NCI-H187 (cell line): ENCODE measurements at places on chromosomes 7 and 10.
A peak's percentile ranks its signal among the peaks of the same experiment; 100 is the strongest.

GRCh38 chr7:154767821-154768415 lies 235.0 kb downstream of the PAXIP1 start:
- no peak for DNase-seq

GRCh38 chr10:72728462-72728861 lies 36.5 kb downstream of the MCU start:
- DNase-seq = no peak

GRCh38 chr7:91005841-91006240 lies 258.4 kb upstream of the FZD1 start:
- no peak for DNase-seq

DNA sequence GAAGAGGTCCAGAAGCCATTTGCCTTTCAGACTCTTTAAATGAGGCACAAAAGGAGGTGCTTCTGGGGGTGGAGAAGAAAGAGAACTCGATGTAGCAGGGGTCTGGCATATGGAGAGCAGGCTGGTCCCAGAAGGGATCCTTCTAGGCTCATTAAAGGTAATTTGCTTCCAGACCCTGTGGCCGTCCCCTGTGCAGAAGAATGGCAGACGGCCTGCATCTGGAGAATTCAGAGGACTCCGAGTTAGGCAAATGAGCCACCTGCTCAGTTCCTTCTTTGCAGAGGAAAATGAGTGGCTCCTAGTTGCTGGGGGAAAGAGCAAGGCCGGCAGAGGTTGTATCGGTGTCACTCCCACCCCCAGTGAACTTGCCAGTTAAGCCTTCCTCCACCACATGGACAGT lies 73.8 kb upstream of the FAM180A start:
- no peak for DNase-seq

GRCh38 chr10:45439365-45439764 lies 65.3 kb downstream of the ALOX5 start:
- no peak for DNase-seq

- DNase-seq = no peak
Measured at GRCh38 chr7:158292948-158293347, 294.7 kb downstream of the PTPRN2 start.

DNA sequence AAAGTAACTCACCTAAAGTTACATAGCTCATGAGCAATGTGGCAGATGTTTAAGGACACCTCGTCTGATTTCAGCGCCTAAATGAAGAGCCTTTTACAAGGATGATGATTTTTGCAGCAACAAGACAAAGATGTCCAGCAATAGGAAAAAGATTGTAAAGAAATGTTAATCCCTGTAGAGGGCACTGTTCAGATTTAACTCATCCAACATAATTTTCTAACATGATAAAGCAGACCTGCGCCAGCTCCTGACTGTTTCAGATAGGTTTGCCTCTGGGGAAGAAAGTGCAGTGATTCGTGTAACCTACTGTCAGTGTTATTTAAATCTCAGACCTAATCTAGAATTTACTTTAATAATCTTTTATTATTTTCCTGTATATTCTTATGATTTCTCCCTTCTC lies 595.2 kb downstream of the AUTS2 start:
- DNase-seq = no peak

DNA sequence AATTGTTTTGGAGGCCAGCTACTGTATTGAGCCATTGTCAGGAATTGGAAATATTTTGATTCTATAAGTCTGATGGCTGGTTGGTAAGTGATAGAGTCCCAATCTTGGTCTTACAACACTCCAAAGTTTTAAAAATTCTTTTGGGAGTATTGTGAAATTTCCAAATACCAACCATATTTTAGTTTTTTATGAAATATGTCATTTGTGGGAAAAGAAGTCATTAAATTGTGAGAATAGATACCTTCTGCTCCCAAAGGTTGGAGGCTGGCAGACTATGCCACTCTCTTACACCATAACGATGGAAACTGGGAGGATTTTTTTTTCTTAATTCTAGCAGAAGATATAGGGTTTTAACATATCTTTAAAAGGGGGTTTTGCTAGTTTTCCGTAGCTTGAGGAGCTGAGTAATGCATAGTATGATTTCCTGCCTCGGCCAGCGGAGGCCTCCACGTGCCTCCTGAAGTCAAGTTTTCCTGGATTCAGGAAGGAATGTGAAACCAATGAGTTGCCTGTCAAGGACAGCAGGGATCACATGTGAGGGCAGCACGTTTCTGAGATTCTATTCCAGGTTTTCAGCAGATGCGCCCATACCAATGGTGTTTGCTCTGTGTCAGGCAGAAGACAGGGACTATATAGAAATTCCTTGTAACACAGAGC lies 92.2 kb upstream of the LAMB4 start:
- no peak for DNase-seq

DNA sequence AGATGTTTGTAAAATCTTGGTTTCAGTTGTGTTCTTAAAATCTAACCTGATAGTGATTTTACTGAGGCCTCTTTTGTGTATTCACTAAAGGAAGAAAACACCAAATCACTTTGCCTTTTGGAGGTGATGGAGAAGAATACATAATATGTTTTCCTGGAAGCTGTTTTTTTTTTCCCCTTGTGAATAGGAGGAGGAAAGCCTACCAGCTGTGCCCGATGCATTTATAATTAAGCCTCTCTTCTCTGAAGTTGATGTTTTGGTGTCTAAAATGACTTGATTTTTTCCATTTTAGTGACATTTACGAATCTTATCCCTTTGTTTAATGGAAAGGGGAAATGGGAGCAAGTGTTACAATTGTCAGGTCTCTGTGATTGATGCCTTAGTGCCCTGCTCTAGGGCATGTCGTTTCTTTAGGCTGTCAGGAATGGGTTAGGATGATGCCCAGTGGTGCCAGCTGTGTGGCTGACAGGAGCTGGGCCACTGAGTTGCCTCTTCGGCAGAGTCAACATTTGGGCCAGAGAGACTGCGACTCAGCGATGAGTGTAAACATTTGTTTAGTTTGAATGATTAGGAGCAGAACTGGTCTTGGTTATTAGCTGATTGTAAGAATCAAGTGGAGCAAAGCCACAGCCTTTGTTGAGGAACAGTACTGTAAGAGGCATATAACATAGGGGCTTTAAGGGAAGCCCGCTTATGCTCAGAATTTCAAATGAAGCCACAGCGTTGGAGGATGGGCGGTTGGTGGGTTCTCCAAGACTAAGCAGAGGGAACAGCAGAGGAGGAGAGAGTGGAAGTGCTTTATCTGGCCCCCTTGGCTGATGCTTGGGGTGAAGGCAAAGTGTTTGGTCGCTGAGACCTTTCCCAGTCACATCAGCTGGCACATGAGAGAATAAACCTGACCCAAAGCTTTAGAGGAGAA lies 81.6 kb downstream of the CDK14 start:
- DNase-seq = no peak

DNA sequence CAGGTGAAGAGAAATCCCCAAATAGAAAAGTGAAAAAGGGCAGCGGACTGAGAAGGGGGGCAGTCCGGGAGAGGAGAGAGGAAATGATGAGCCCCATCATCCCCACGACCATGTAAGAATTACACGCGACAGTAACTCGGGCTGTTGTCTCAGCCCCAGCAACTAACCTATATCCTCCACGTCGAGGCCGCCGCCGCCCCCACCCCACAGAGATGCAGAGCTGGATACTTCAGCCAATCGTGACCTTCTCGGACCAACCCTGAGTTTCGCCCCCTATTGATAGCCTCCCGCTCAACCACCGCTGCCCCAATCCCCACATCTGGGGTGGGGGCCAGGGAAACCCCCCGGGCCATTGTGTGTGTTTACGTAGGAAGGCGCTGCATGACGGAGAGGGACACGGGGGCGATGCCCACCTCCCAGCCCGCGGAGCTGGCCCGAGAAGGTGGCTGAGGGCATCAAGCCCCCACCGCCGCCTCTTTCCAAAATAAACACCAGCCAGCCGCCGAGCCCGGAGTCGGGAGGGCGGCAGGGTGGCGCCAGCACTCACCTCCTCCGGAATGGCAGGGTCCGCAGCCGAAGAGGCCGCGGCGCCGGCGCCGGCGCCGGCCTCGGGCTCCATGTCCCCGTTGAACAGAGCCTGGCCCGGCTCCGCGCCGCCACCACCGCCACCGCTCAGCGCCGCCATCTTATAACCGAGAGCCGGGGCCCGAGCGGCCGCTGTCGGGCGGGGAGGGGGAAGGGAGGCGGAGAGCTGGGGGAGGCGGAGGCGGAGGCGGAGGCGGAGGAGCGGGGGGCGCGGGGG lies 509 bp downstream of the BRAF start:
- DNase-seq = peak; percentile 68

GRCh38 chr7:2873686-2874551 lies 29.8 kb upstream of the GNA12 start:
- DNase-seq = no peak

DNA sequence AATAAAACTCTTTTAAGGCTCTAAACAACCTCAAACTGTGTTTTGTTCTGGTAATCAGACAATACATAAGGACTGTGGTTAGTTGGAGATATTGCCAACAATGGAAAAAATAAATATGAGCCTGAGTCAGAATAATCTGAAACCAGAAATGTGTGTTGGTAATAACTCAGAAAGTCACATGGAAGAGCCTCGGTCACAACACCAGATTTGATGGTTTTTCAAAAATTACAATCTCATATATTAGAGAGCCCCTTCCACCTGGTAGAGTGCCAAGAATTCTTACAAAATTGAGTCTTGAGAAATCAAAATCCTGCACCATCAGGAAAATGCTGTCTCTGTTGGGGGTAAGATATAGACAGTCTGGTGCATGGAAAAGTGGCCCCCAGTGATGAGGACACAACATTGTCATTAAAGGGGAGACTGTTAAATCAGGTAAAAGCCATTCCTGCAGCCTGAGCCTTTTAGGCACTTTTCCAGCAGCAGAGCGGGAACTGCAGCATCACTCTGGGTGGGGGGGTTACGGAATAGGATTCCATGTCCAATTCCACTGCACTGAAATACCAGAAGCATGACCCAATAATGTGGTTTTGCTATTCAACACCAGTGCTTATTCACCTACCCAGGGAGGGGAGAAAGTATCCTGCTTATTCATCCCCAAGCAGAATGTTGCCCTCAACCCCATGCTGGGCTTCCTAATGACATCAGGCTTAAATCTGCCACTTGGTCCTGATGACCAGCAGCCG lies 9.5 kb upstream of the ADAM12 start:
- no peak for DNase-seq

DNA sequence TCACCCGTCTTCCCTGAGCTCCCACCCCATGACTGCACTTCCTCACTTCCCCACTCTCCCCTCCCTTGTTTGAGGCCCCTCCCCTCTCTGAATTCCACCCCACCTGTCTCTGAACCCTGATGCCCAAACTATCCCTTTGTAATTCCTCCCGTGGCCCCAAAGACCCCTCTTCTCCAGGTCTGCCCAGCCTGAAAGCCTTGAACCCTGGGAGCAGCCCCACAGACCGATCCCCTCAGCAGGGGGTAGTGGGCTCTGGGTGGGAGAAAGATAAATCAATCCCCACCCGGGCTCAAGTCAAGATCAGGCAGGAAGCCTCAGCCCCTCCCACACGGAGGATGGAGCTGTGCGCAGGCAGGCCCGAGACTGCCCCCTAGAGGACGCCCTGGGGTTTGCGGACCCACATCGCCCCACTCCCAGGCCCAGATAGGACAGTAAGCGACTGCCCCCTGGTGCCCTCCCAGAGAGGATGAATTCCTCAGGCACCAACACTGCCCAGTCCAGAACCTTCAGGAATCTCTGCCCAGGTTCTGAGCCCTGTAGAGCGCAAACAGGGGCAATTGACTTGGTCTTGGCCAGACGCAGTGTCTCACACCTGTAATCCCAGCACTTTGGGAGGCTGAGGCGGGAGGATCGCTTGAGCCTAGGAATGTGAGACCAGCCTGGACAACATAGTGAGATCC lies 11.7 kb downstream of the HSPB1 start:
- peak; percentile 95 for DNase-seq

GRCh38 chr7:155464183-155464582 lies 6.3 kb downstream of the EN2 start:
- no peak for DNase-seq

- DNase-seq = no peak
Measured at GRCh38 chr10:128875030-128875744, 591.9 kb upstream of the MGMT start.

DNA sequence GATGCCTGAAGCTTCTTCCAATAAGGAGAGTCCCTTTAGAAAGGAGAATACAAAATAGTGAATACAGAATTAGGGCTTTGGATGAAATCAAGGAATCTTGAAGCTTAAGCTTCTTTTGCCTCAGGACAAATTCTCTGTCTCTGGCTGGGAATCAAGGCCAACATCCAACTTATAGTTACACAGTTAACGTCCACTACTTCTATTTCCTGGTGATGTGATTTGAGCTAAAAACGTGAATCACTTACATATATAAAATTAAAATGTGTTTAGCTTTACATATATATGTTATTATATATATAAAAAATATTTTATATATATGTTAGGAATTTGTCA lies 11.4 kb upstream of the INPP5F start:
- DNase-seq = no peak

- no peak for DNase-seq
Measured at GRCh38 chr10:125164421-125164820, 4.1 kb upstream of the CTBP2 start.

GRCh38 chr7:148882841-148883265 lies 1.2 kb downstream of the EZH2 start:
- DNase-seq = peak; percentile 45

GRCh38 chr7:44334734-44335097 lies 9.3 kb upstream of the CAMK2B start:
- DNase-seq = no peak

DNA sequence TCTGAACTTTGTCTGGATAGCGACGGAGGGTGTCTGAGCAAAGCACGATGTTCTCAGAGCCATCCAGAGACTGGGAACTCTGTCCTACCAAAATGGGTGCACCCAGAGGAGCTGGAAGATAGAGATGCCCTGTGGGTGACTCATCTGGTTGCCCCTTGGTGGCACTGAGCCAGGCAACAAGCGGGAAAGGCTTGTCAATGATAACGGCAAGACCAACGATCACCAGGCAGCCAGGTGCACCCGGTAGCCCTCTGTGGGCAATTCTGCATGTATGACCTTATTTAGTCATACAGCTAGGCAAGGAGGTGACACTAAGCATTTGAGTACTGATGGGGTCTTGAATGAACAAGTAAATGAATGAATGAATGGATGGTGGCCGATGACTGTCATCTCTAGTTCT lies 2.8 kb upstream of the ELN start:
- no peak for DNase-seq

DNA sequence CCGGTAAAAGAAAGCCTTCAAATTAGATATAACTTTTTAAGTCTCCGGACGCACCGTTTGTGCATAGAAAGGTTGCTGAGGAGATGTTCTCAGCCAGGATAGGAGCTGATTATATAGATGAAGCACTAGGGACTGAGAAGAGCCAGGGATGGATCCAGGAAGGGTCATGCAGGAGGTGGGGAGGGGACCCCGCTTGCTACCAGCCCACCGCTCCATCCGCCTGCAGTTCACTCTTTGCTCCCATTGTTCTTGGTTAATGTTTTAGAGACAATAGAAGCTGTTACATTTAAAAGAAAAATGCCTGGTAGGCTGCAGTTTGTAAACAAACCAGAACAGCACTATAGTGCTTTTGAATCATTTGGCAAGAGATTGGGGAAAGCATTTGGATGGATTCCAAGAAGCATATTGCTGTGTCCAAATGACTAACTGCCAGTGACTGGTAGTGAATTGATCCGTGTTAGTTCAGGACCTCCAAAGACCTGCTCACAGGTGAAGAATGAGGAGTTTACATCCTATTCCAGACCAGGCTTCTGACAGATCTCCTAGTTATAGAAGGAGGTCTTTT lies 175.9 kb upstream of the TAC1 start:
- DNase-seq = no peak
